ENCODE measurements at places on chromosomes 16 and 17. TPM values are rescaled to one million over a fixed set of nuclear protein-coding genes. Genes with fewer than 3 reads are reported as not detected.

The PRR29 gene
- 1.8 TPM for total RNA-seq

The ADAD2 gene
- total RNA-seq = not detected

The OTOA gene
- 0.11 TPM for total RNA-seq

The GIT1 gene
- total RNA-seq = 66.7 TPM

The MT1B gene
- not detected for total RNA-seq

The SLC13A2 gene
- total RNA-seq = not detected

The EFNB3 gene
- total RNA-seq = not detected

The PSMC5 gene
- total RNA-seq = 158 TPM

The ABCC3 gene
- total RNA-seq = not detected

The UQCRC2 gene
- total RNA-seq = 241 TPM

The HOXB3 gene
- total RNA-seq = 10.7 TPM

The OR1A1 gene
- 0.07 TPM for total RNA-seq

The OR4D1 gene
- 0.27 TPM for total RNA-seq

The MT4 gene
- not detected for total RNA-seq

The P2RX1 gene
- total RNA-seq = 2.0 TPM

The NOL11 gene
- 68.5 TPM for total RNA-seq

The KRT25 gene
- not detected for total RNA-seq

The ZFPM1 gene
- 11.5 TPM for total RNA-seq

The TBC1D3E gene
- not detected for total RNA-seq

The CDH3 gene
- total RNA-seq = 0.45 TPM

The PYY gene
- total RNA-seq = not detected

The LHX1 gene
- not detected for total RNA-seq

The LLGL1 gene
- 21.6 TPM for total RNA-seq

The SDK2 gene
- 2.3 TPM for total RNA-seq

The ABI3 gene
- 44.0 TPM for total RNA-seq

The TMEM238L gene
- not detected for total RNA-seq

The TMC8 gene
- 371 TPM for total RNA-seq

The FN3K gene
- total RNA-seq = 5.3 TPM

The OR3A3 gene
- not detected for total RNA-seq

The KRT33B gene
- total RNA-seq = not detected

The TVP23B gene
- total RNA-seq = 32.4 TPM

The PNPO gene
- 39.4 TPM for total RNA-seq

The PRSS27 gene
- total RNA-seq = 1.2 TPM

The SOX15 gene
- total RNA-seq = 0.50 TPM

The CRYBA1 gene
- not detected for total RNA-seq

The RAI1 gene
- 25.1 TPM for total RNA-seq

The PLA2G10 gene
- not detected for total RNA-seq

The KIF2B gene
- not detected for total RNA-seq

The IL32 gene
- total RNA-seq = 3,664 TPM

The RNU2-1 gene
- 6,735 TPM for total RNA-seq

The NTN1 gene
- 0.07 TPM for total RNA-seq

The TBC1D3B gene
- total RNA-seq = 8.8 TPM

The CLEC16A gene
- total RNA-seq = 32.8 TPM

The CAPN15 gene
- 89.0 TPM for total RNA-seq

The ASPHD1 gene
- total RNA-seq = not detected

The GGNBP2 gene
- total RNA-seq = 115 TPM

The RNF213 gene
- total RNA-seq = 605 TPM

The C17orf78 gene
- not detected for total RNA-seq

The RDM1 gene
- total RNA-seq = 7.2 TPM

The TMIGD1 gene
- not detected for total RNA-seq

The CLEC3A gene
- not detected for total RNA-seq

The KCNH6 gene
- not detected for total RNA-seq

The SHISA6 gene
- not detected for total RNA-seq

The TEKT5 gene
- total RNA-seq = not detected

The LLGL2 gene
- 19.1 TPM for total RNA-seq
